A549 treated with CORT108297 at 1 μM for 4 hours (cell line): ENCODE measurements at places on chromosomes 3 and 15. TPM values are rescaled to one million over a fixed set of nuclear protein-coding genes. Genes with fewer than 3 reads are reported as not detected.

Gene ARGFX
- total RNA-seq = not detected in 5 replicates

Gene ATP8B4
- 0.50 to 0.94 TPM (median 0.69 TPM) in 5 replicates for total RNA-seq

Gene RTP1
- not detected in 5 replicates for total RNA-seq

Gene CPN2
- total RNA-seq = not detected in 5 replicates

Gene CACNA1D
- 0.61 to 1.2 TPM (median 0.83 TPM) in 5 replicates for total RNA-seq

Gene SV2B
- 0.02 to 0.05 TPM (median 0.03 TPM) in 5 replicates for total RNA-seq

Gene RAB11A
- 259 to 342 TPM (median 288 TPM) in 5 replicates for total RNA-seq

Gene CILP
- total RNA-seq = 0.06 to 0.09 TPM (median 0.07 TPM) in 5 replicates

Gene AHSG
- 0.05 to 0.09 TPM in 2 of 5 replicates, not detected in the others for total RNA-seq

Gene SLC15A2
- total RNA-seq = 0.07 to 0.30 TPM (median 0.08 TPM) in 5 replicates

Gene SLC9C1
- total RNA-seq = not detected in 5 replicates

Gene TEX55
- total RNA-seq = not detected in 5 replicates

Gene TICRR
- total RNA-seq = 11.1 to 14.7 TPM (median 13.5 TPM) in 5 replicates

Gene TM4SF1
- total RNA-seq = 1,236 to 1,908 TPM (median 1,489 TPM) in 5 replicates

Gene WDR93
- 0.11 to 0.23 TPM (median 0.14 TPM) in 5 replicates for total RNA-seq

Gene TRIP4
- 22.4 to 32.1 TPM (median 25.6 TPM) in 5 replicates for total RNA-seq

Gene NANOGP8
- total RNA-seq = not detected in 5 replicates

Gene COL6A6
- not detected in 5 replicates for total RNA-seq

Gene STRIT1
- not detected in 5 replicates for total RNA-seq

Gene MASP1
- total RNA-seq = 0.09 TPM in 1 of 5 replicates, not detected in the others

Gene TRPC1
- total RNA-seq = 5.2 to 9.4 TPM (median 8.2 TPM) in 5 replicates

Gene LRTM1
- not detected in 5 replicates for total RNA-seq

Gene SLC28A1
- 0.05 TPM in 2 of 5 replicates, not detected in the others for total RNA-seq

Gene MTHFS
- 74.4 to 102 TPM (median 80.2 TPM) in 5 replicates for total RNA-seq

Gene CD200R1
- 0.03 to 0.14 TPM (median 0.08 TPM) in 5 replicates for total RNA-seq

Gene CHRNB4
- total RNA-seq = 0.76 to 1.3 TPM (median 1.0 TPM) in 5 replicates

Gene LCTL
- 0.05 TPM in 1 of 5 replicates, not detected in the others for total RNA-seq

Gene NR2F2
- total RNA-seq = 23.2 to 26.3 TPM (median 24.2 TPM) in 5 replicates

Gene STXBP5L
- 0.07 TPM in 1 of 5 replicates, not detected in the others for total RNA-seq

Gene IQCH
- total RNA-seq = 1.5 to 2.5 TPM (median 2.0 TPM) in 5 replicates

Gene ROBO1
- total RNA-seq = 9.1 to 16.4 TPM (median 13.2 TPM) in 5 replicates

Gene PARP16
- 9.7 to 11.7 TPM (median 10.3 TPM) in 5 replicates for total RNA-seq

Gene FGF7
- not detected in 5 replicates for total RNA-seq

Gene ETV5
- total RNA-seq = 24.6 to 33.1 TPM (median 30.2 TPM) in 5 replicates

Gene TIMP4
- 10.1 to 13.8 TPM (median 12.3 TPM) in 5 replicates for total RNA-seq

Gene ZIC4
- total RNA-seq = not detected in 5 replicates

Gene ESYT3
- 0.63 to 1.2 TPM (median 0.85 TPM) in 5 replicates for total RNA-seq

Gene ACAD11
- total RNA-seq = 4.6 to 7.9 TPM (median 5.2 TPM) in 5 replicates

Gene ST3GAL6
- 0.64 to 1.4 TPM (median 0.87 TPM) in 5 replicates for total RNA-seq

Gene GCSAM
- not detected in 5 replicates for total RNA-seq

Gene MYLK
- total RNA-seq = 13.5 to 21.9 TPM (median 16.0 TPM) in 5 replicates

Gene CYP1A2
- total RNA-seq = not detected in 5 replicates

Gene CGNL1
- total RNA-seq = 1.1 to 1.4 TPM (median 1.3 TPM) in 5 replicates

Gene ANKDD1A
- total RNA-seq = 1.5 to 2.0 TPM (median 1.6 TPM) in 5 replicates

Gene CFAP20DC
- 2.0 to 3.1 TPM (median 2.3 TPM) in 5 replicates for total RNA-seq

Gene FETUB
- total RNA-seq = 0.10 to 0.25 TPM (median 0.16 TPM) in 4 of 5 replicates, not detected in the other

Gene ONECUT1
- total RNA-seq = 0.15 to 0.30 TPM (median 0.23 TPM) in 5 replicates

Gene POTEB2
- total RNA-seq = not detected in 5 replicates

Gene CCDC50
- total RNA-seq = 24.1 to 30.0 TPM (median 25.7 TPM) in 5 replicates

Gene CLDN16
- total RNA-seq = 0.14 TPM in 2 of 5 replicates, not detected in the others

Gene PRR20G
- total RNA-seq = 0.13 to 0.19 TPM (median 0.17 TPM) in 3 of 5 replicates, not detected in the others

Gene MUC20
- 0.25 to 0.73 TPM (median 0.50 TPM) in 5 replicates for total RNA-seq

Gene CNTN6
- not detected in 5 replicates for total RNA-seq

Gene KCNMB3
- total RNA-seq = 1.1 to 1.7 TPM (median 1.3 TPM) in 5 replicates

Gene FAM3D
- not detected in 5 replicates for total RNA-seq
